ENCODE measurements at places on chromosomes 3 and 15. TPM values are rescaled to one million over a fixed set of nuclear protein-coding genes. Genes with fewer than 3 reads are reported as not detected.
A peak's percentile ranks its signal among the peaks of the same experiment; 100 is the strongest.

GRCh38 chr3:146209371-146209770 lies 41.5 kb downstream of the PLSCR4 start:
- DNase-seq, result no peak

GRCh38 chr3:195811756-195812155 lies at the start of gene MUC4:
Gene MUC4 (minus strand): TSS chr3:195811929. CDS start chr3:195811817, 112 bp downstream.
- DNase-seq, result no peak

DNA sequence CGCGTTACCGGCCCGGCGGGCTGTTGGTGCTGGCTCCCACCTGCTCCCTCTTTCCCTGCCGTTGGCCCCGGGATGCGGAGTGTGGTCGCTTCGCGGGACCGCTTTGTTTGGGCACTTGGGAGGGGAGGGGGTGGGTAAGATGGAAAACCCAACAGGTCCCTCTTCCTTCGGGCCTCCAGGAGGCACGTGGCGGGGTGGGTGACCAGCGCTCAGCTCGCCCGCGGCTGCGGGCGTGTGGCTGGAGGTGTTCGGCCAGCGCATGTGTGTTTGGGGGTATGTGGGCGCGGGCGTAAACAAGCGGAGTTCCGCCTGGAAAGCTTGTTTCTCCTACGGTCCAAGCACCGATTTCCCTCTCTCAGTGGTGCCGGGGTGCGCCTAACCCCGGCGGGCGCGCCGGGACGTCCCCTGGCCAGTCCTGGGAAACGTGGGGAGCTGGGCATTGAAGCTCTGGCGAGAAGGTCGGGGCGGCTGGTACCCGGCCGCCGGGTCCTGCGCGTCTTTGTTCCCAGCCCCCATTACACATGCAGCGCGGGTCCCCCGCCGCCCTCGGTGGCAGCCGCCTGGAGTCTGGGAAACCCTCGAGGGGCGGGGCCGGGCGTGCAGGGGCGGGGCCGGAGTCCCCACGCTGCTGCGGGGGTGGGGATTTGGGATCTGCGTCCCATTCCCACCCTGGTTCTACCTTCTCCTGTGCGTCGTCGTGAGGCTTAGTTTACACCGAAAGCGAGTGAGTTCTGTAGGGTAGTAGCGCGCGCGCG lies 1.4 kb downstream of the ACVR2B start:
- peak; percentile 37 for DNase-seq

DNA sequence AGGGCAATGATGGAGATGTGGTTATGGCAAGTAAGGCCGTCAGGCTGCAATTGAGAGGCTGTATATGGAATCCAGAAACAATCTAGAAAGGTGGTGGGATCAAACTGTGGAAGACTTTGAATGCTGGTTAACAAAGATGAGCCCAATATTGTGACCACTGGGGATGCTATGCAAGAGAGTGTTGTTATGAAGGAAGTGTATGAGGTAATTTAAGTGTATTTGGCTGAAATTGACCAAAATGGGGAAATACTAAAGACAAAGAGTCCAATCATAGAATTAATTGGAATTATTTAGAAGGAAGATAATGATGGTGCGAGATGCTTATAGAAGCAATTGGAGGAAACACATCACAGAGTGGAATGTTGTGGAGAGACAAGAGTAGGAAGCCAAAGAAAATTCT lies 24.5 kb downstream of the BTLA start:
- no peak for DNase-seq

DNA sequence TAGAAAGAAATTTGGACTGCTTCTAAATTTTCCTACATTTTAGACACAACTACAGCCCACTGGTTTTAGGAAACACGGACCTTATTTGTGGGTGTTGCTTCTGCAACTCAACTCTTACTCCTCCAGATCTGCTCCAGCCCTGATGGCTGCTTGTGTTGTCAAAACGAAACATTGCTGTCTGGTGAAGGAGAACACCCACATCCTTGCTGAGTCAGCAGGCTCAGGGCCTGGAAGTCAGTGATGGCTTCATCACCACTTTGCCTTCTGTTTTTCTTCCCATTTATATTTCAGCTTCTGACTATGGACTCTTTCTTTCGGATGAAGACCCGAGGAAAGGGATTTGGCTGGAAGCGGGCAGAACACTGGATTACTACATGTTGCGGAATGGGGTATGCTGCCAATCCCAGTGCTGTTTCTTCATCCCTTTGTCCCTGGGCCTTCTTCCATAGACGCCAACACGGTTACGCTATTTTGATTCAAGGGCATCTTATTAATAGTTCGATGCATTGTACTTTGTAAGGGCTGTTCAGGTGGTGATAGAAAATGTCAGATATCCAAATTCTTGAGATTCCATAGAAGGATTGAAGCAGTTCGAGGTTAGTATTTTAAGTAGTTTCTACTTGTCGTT lies 392.6 kb upstream of the TPM1 start:
- peak; percentile 21 for DNase-seq

DNA sequence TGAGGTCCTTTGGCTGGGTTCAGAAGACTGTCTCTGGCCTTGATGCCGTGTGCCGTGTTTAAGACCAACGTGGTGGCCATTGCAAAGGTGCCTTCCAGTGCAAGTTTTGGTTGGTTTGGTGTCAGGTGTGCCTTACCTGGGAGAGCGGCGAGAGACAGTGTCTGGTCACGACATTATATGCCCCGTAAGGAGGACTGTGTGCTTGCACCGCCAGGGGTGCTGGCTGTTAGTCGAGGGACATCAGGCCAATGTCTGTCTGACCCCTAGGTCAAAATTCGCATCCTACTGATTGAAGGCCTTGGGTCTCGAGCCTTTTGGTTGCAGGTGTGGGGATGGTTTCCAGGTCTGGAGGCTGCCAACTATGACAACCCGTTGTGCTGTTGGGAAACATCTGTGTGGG lies 111.9 kb downstream of the SNRPN start:
- no peak for DNase-seq

- peak; percentile 22 for DNase-seq
Measured at GRCh38 chr3:143601723-143602484, 246.4 kb downstream of the SLC9A9 start.

The LRTM1 gene
- not detected for total RNA-seq

The GP9 gene
- total RNA-seq, result not detected
